ENCODE measurements at places on chromosomes 2 and 18.

- no peak for DNase-seq
Observed at GRCh38 chr18:62729487-62730386, 14.4 kb downstream of the PHLPP1 start.

- no peak for DNase-seq
Observed at GRCh38 chr2:63665846-63666475, 77.2 kb downstream of the MDH1 start.

- no peak for DNase-seq
Observed at GRCh38 chr2:151043484-151043883, 218.2 kb downstream of the RBM43 start.

DNA sequence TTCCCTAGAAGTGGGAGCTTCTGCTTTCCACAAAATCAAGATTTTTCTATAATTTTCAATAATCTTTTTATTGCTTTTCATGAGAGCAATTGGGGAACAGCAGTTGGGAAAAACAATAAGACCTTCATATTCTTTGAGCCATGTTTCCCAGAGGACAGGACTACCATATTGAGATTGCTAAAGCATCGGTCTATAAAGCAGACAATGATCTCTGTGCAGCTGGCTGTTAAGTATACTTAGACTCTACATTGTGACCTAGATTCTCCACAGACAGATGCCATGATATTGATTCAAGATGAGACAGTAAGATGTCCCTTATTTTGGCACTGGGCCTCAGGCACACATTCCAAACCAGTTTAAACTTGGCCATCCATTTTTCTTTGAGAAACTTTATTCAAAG, 1178.7 kb downstream of the SUCLG1 start:
- no peak for DNase-seq

- no peak for DNase-seq
Observed at GRCh38 chr2:49146401-49146800, 7.9 kb downstream of the FSHR start.

GRCh38 chr2:11715987-11716652, 30.3 kb upstream of the LPIN1 start:
- no peak for DNase-seq

DNA sequence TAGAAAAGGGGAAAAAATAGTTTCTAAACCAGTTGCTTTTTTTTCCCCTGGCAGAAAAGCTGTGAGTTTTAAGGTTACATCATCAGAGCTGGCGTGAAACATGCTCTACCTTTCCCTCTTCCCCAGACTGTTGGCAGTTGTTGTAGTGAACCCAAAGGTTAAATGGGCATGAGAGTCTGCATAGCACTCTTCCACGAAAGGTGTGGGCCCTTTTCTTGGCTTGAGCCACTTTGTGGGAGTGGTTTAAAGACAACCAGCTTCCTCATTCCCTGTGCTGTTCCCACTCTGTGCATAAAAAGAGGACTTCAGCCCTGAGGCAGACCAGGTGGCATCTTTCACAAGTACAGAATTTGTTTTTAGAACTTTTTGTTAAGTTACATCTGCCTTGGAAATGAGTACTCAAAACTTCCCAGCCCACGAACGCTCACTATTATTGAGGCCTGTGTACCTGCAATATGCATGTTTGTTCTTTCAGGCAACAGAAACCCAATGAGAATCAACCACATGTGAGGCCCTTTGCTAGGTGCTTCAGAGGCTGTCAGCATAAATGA, 243.8 kb downstream of the BABAM2 start:
- DNase-seq: no peak

Measured in activated gamma-delta T cell treated with anti-CD3 and anti-CD28 coated beads, Interleukin-2, amount 50 U/mL, for 16 hours (primary cell).